M059J (cell line): ENCODE measurements at places on chromosomes 1 and 21.

DNA sequence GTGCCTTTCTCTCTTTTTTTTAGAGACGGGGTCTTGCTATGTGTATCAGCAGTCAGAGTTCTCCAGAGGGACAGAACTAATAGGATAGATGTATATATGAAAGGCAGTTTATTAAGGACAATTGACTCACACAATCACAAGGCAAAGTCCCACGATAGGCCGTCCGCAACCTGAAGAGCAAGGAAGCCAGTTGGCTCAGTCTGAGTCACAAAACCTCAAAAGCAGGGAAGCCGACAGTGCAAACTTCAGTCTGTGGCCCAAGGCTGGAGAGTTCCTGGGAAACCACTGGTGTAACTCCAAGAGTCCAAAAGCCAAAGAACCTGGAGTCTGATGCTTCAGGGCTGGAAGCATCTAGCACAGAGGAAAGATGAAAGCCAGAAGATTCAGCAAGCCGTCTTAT, 16.3 kb upstream of the H3-3A start:
- peak; percentile 91 for DNase-seq

GRCh38 chr1:32426489-32427255, 32.4 kb upstream of the BSDC1 start:
- DNase-seq = peak; percentile 62

- no peak for DNase-seq
Observed at GRCh38 chr1:103267266-103267665, 158.9 kb upstream of the COL11A1 start.

DNA sequence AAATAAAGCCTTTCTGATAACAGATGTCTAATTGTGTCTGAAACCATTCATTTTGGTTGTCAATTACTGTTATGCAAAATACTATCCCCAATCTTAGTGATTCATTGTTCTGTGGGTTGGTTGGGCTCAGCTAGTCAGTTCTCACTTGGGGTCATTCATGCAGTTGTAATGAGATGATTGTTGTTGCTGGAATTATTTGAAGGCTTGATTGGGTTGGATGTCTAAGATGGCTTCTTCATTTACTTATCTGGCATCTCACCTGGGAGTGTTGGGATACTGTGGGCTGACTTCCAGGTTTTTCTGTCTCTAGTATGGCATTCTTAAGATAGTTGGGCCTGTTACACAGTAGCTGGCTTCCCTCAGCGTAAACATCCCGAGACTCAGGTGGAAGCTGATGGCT, 217.8 kb upstream of the B3GALT2 start:
- peak; percentile 56 for DNase-seq

GRCh38 chr1:180560868-180561600, 2.3 kb downstream of the OVAAL start:
- DNase-seq = peak; percentile 77
